ENCODE measurements at places on chromosomes 1 and 21. TPM values are rescaled to one million over a fixed set of nuclear protein-coding genes. Genes with fewer than 3 reads are reported as not detected.

UBXN10 gene
- polyA plus RNA-seq, result 6.9 TPM

RPTN gene
- not detected for polyA plus RNA-seq

OR2L5 gene
- not detected for polyA plus RNA-seq

LCE2B gene
- polyA plus RNA-seq, result not detected

SLFNL1 gene
- polyA plus RNA-seq, result 0.25 TPM

ZBED6 gene
- polyA plus RNA-seq, result 11.7 TPM

FHAD1 gene
- polyA plus RNA-seq, result 3.6 TPM

NBPF19 gene
- polyA plus RNA-seq, result 13.4 TPM

AADACL4 gene
- polyA plus RNA-seq, result 1.4 TPM

All from right renal cortex interstitium (tissue), 3 donors.